ENCODE measurements at places on chromosomes 2 and 18. TPM values are rescaled to one million over a fixed set of nuclear protein-coding genes. Genes with fewer than 3 reads are reported as not detected.

PAX8 gene
- 6.8 TPM for total RNA-seq

IL36B gene
- not detected for total RNA-seq

C2orf92 gene
- total RNA-seq = 6.4 TPM

NEU2 gene
- not detected for total RNA-seq

RETSAT gene
- total RNA-seq = 436 TPM

CCDC68 gene
- 8.5 TPM for total RNA-seq

ST6GAL2 gene
- total RNA-seq = 0.79 TPM

RBM44 gene
- 1.6 TPM for total RNA-seq

SH3RF3 gene
- total RNA-seq = 10.2 TPM

BMP10 gene
- not detected for total RNA-seq

DNA sequence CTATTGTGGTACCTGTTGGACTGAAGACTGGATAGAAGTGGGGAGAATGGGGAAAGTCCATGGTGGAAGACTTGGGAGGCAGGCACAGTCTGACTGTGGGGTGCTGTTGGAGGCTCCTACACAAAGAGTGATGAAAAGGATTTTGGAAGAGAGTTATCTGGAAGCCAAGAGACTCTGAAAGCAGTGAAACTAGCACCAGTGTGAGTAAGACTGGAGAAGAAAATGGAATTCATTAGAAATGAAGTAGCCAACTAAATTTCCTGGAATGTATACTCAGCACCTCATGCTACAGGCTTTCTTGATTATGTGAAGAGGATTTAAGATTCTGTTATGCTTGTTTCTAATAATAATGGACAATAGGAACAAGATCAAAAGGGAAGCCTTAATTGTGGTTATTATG, 27.7 kb downstream of the ELP2 start:
- no peak for DNase-seq

GRCh38 chr2:78431241-78431640, 594.3 kb upstream of the REG3G start:
- DNase-seq = no peak

GRCh38 chr2:37512971-37513370, 158.5 kb downstream of the CDC42EP3 start:
- DNase-seq = no peak

DNA sequence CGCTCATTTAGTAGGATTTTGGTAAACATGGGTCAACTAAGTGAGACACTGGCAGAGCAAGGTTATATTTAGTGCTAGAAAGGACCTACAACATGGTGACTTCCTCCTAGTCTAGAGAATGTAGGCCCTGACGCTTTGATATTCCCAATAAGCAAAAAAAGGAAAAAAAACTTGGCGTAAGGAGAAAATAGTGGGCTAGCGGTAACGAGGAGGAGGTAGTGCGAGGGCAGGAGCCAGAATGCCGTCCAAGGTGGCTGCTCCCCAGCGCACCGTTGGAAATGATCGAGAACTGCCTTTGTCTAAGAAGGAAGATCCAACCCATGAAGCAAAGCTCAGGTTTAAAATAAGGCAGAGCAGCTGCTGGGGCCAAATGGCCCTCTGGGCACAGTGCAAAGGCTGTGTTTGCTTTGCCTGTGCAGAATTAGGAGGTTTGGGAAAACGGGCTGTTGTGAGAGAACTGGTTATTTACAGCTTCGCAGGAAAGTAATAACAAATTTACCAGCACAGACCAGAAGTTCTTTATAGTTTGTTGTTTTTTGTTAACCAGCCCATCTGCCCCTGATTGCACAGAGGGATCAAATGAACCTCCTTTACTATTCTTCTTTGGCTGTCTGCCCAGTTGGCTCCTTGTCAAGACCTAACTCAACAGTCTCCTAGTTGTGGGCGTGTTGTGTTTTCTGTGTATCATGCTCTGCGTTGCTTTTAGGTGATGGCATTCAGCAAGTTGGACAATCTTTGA, 86.6 kb downstream of the ITGB1BP1 start:
- peak; percentile 69 for DNase-seq

- no peak for DNase-seq
Measured at GRCh38 chr2:145638675-145639074, 1118.8 kb upstream of the ZEB2 start.

DNA sequence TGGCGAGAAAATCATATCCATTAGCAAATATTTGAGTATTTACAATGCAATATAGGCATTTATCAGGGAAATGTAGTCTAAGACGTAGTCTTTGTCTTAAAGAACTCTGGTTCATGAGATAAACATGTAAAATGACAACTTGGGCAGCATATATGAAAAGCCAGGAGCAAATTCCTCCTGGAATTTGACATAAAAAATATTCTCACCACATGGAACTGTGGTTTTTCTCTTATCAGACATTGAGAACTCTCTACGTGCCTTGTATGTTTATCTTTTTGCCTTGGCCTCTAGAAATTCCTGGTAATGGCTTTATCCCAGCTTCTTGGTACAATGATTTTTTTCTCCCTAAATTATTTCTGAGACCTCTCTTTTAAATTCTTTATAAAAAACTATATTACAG, 2.8 kb downstream of the MAPK4 start:
- DNase-seq = no peak

GRCh38 chr2:210268281-210268680, 43.0 kb upstream of the ACADL start:
- DNase-seq = no peak

- no peak for DNase-seq
Measured at GRCh38 chr2:160328811-160329527, 128.9 kb upstream of the ITGB6 start.

DNA sequence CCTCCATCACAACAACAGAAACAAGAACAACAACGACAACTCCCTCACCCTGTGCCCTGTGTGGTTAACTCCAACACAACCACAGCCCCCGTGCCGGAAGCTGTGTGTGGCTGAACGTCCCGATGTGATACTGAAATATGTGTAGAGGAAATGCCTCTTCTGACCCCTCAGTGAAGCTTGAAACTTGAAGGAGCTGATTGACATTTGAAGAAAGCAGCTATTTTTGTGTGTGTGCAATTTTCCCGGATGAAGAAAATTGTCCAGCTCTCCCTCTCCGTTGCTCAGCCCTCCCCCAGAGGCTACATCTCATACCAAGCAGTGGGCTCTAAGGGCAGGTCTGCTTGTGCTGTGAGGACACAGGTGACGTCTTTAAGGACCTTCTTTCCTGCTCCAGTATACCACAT, 173.8 kb downstream of the ICOS start:
- no peak for DNase-seq

DNA sequence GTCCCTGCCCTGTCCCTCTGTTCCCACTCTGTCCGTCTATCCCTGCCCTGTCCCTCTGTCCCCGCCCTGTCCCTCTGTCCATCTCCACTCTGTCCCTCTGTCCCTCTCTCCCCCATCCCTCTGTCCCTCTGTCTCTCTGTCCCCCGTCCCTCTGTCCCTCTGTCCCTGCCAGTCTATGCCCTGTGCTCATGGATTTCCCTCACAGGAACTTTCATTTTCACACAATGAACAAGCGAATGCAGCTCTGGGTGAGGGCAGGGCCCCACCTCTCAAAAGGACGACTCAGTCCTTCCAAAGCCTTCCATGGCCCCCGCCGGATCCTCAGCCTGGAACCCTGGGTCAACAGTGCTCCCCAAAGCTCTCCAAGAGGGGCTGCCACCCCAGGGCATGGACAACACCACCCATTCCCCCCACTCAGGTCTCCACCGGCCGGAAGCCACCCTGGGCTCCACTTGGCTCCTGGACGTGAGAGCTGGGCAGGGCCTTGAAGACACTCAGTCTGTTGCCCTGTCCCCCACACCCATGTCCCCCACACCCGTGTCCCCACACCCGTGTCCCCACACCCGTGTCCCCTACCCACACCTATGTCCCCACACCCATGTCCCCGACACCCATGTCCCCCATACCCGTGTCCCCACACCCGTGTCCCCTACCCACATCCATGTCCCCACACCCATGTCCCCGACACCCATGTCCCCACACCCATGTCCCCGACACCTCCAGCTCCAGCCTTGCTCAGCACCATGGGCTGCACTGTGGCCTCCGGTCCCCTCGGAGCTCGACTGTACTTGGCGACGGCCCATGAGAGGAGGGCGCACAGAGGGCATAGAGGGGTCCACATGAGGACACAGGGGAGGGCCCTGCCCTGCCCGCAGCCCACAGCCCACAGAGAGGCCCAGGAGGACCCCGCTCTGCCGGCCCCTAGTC, 156.0 kb downstream of the PXDN start:
- no peak for DNase-seq

- no peak for DNase-seq
Measured at GRCh38 chr2:26355038-26355995, 8.7 kb upstream of the ADGRF3 start.

DNA sequence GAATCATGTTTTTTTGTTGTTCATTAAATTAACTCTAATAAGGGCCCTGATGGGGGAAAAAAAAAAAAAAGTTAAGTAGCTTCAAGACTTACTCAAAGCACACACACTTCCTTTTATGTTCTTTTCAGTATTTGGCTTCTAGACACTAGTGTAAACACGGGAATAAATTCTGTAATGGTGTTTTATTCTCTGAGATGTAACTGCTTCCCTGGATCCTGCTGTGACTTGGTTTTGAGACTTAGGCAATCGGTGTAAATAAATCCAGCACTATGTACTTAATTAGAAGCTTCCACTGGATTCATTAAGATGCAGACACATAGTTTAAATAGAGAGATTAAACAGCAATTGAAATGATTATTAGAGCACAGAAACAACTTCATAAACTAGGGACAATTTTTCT, 26.1 kb upstream of the AP1S3 start:
- DNase-seq = no peak

DNA sequence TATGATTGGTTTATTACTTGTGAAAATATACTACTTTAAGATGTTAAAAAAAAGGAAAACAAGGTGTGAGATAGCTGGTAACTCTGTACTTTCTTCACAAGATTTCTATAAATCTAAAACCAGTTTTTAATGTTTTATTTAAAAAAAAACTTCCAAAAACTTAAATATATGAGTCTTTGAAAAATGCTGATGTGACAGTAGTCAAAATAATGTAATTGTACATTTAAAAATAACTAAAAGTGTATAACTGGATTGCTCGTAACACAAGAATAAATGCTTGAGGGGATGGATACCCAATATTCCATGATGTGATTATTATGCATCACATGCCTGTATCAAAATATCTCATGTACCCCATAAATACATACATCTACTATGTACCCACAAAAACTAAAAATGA, 464.9 kb downstream of the NYAP2 start:
- no peak for DNase-seq

DNA sequence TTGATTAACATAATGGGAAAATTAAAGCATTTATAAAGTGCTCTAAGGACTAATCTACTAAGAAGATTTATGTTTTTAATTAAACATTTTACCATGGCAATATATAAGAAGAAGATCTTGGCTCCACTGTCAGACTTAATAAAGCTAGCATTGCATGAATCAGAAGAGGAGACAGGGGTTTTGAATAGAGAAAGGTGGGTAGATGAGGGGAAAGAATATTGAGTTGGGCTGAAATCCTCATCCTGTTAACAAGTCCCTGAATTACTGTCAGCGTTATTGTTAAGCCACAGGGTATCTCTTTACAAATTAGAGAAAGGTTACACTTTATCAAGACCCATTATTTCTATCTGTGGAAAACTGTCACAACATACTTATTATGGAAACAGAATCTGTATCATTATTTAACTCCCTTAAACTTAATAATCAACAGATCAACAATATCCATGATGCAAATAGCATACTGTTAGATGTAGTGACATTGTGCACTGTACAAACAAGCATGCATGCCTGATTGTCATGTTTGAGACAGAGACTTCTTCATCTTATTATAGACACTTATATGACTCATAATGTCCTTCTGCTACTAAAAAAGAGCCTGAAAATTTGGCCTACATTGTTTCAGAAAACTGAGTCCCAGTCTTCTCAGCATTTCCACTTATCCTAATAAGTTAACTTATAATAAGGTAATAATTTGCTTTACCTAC, 304.1 kb downstream of the NRXN1 start:
- DNase-seq = no peak

GRCh38 chr18:46360102-46360699, 256.0 kb downstream of the HAUS1 start:
- no peak for DNase-seq

- DNase-seq = no peak
Measured at GRCh38 chr18:79637181-79637920, 42.3 kb upstream of the CTDP1 start.

DNA sequence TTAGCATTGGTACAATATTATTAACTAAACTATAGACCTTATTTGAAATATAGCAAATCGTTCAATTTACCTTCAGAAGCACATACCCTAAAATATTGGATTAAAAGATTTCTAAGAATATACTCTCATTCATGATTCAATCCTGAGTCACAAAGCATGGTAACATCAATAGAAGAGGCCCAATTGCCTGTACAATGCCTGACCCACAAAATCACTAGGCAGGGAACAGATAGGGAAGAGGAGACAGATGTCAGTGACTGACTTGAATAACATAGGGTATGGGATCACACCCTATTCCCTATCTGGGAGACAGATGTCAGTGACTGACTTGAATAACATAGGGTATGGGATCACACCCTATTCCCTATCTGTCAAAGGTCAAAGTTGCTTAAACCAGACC, 611.6 kb upstream of the VRK2 start:
- DNase-seq = no peak

DNA sequence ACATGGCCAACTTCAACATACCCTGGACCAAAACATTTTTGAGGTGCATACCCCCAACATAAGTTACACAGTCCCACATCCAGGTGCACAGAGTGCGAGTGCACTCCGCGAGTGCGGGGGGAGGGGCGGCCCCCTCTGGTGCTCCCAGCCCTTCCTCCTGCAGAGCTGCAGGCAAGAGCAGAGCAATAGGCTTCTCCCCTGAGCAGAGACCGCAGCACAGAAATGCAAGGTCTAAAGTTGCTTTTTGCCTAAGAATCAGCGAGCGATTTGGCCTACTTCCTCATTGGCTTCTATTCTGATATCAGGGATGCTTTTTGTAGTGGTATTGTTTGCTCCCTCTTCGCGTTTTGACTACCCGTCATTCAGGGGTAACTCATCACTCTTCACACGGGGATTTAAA, 40.6 kb downstream of the BOLA3 start:
- DNase-seq = no peak

- no peak for DNase-seq
Measured at GRCh38 chr2:145157036-145157675, 637.2 kb upstream of the ZEB2 start.

GRCh38 chr2:65846989-65847678, 414.7 kb upstream of the SPRED2 start:
- DNase-seq = no peak

DNA sequence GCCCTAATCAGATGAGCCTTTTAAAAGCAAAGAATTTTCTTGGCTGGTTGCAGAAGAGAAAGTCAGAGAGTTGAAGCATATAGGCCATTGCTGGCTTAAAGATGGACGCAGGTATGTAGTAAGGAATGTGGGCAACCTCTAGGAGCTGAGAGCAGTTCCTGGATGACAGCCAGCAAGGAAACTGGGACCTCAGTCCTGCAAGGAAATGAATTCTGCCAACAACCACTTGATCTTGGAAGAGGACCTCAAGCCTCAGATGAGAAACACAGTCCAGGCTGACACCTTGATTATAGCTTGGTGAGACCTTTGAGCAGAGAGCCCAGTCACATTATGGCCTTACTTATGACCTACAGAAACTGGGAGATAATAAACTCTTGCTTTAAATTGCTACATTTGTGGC, 15.7 kb downstream of the PHOSPHO2 start:
- no peak for DNase-seq
